Glutamatergic neuron (in vitro differentiated cells): ENCODE measurements at places on chromosomes 6 and 20. TPM values are rescaled to one million over a fixed set of nuclear protein-coding genes. Genes with fewer than 3 reads are reported as not detected.

Gene UBD
- not detected for total RNA-seq

Gene OPN5
- not detected for total RNA-seq

Gene NKX2-4
- total RNA-seq, result not detected

Gene SIRPB1
- not detected for total RNA-seq

Gene ZNF343
- 15.5 TPM for total RNA-seq

Gene DTNBP1
- total RNA-seq, result 13.2 TPM

Gene OSTM1
- total RNA-seq, result 47.7 TPM
